ENCODE measurements at places on chromosomes 3 and 15.

DNA sequence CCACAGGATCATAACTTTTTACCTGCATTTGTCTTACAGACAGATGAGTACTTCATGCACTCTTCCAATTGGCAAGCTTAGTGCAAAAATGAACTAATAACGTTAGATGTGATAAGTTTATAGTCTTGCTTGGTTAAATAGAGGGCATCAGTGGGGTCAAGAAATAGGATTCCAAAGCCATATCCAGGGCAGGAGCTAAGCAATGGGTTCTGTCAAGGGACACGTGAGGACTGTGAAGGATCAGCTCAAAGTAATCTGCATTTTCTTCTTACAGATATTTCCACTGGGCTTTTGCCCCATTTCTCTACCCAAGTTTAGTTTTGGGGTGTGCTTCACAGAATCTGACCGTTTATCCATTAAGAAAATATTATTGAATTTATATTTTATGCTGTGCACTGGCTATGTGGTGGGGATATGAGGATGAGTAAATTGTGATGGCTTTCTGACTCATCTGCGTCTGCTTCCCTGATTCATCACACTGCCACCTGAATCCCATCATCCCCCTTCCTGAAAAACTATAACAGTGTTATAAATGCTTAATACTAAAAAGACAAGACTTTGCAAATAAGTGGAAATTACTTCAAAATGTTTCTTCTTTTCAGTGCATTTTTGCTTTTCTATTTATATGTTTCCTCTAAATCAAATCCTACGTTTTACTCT is 17.5 kb downstream of the PPP2R3A start:
- no peak for DNase-seq

GRCh38 chr3:79957066-79957465 is 189.3 kb upstream of the ROBO1 start:
- no peak for DNase-seq

- DNase-seq, result peak; percentile 86
Observed at GRCh38 chr3:112649478-112649735, 8.5 kb upstream of the CCDC80 start.

DNA sequence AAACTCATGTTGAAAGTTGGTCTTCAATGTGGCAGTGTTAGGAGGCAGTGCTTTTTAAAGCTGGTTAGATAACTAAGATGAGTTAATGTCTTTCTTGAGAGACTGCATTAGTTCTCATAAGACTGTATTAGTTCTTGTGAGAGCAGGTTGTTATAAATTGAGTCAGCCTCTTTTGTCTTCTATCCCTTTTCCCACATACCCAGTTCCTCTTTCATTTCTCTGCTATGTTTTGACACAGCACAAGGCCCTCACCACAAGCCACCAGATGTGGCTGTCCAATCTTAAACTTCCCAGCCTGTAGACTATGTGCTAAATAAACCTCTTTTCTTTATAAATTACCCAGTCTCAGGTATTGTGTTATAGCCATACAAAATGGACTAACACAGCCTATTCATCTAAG is 94.6 kb upstream of the SNTN start:
- DNase-seq, result no peak

- peak; percentile 36 for DNase-seq
Observed at GRCh38 chr3:72953325-72953956, 43.2 kb upstream of the PPP4R2 start.

GRCh38 chr3:128051459-128051836 is 789 bp upstream of the SEC61A1 start:
- no peak for DNase-seq

DNA sequence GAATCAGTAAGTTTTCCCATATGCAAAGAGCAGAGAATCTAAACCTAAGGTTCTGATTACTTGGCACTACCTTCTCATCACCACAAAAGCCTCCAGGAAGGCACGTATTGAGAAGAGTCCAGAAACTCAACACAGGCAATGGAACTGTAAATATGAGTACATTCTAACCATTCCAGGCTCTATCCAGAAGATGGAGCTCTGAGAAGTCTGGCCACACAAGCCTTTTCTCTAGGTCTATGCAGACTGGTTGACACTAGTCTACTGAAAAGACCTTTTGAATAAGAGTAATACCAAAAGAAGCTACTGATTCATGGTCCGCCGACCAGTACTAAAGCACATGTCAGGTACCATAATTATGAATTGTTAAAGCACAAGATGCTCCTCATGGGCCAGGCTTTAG is 12.2 kb upstream of the NCKIPSD start:
- no peak for DNase-seq

DNA sequence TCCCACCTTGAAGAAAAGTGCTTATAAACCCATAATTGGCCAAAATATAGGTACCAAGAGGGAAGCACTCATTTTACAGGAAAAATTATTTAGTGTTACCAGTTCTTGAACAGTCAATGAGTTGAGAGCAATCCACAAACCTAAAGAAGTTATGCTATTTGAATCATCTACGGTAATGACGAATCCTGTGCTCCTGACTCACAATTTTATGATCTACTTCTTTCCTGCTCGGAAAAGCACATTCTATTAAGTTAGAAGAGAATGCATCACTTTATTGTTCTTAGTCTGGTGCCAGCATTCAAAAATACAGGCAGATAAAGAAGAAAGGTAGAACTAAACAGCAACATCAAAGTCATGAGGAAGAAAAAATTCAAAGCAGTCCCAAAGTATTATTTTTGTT is 33.2 kb downstream of the CHRM5 start:
- DNase-seq, result no peak

- no peak for DNase-seq
Observed at GRCh38 chr3:34178415-34178814, 380.0 kb downstream of the PDCD6IP start.

DNA sequence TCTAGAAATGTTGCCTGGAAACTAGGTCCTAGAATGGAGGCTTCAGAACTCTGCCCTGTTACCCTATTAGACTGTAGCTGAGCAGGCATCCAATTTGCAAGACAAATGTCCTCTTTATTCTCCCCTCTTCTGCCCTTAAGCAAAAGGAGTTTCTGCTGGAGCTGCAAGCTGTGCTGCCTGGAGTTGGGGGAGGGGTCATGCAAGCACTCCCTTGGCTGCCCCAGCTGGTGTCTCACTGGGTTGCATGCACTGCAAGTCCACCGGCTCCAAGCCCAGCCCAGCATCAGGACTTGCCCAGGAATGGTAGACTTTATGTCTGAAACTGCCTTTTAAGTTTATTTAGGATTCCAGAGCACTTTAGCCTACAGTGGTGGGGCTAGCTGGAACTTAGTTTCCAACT is 15.7 kb upstream of the RBP2 start:
- DNase-seq, result no peak

DNA sequence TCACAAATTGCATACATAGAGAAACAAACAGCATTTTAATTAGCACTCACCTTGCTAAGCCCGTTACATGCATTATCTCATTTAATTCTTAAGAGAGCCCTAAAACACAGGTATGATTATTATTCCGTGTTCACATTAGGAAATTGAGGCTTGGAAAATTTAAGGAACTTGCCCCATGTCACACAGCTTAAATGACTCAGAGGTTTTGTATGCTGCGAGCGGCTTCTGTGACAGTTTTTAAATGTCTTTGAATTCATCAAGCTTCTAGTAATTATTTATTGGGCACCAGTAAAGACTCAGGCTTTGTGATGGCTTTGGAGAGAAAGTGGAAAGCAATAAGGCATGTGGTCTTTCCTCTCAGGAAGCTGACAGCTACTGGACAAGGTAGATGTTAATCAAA is 166.7 kb upstream of the THBS1 start:
- DNase-seq, result no peak

DNA sequence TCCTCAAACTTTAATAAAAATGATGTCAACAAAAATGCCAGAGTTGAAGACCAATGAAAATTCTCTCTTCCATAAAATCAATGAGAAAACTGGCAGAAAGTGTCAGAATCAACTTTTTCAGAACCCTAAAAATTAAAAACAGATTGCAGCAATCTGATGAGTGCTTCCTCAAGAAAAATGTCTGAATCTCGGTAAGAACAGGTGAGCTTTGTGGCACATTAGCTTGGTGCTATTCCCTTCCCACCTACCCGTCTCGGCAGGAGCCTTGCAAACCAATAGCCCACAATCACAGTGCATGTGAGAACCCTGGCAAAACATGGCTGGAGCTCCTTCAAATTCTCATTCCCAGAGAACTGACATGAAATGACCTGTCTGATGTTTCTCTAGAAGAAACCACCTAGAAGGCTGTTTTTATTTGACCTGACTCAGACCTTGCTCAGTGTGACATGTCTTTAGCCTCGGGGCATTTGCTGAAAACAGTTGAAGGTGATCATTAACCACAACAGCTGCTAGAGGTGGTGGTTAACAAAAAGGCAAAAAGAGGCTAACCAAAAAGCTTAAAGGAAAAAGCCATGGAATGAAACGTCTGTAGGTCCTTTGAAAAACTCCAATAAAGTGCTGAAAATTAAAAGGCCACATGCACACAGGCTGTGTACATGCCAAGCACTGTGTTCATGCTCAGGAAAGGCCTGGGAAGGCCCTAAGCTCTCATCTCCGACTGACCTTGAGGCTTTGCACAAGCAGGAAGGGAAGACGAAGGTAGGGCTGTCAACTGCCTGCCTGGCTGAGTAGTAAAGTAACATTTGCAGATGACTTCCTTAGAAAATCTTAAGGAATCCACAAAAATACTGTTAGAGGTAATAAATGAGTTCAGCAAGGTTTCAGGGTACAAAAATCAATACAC is 253.0 kb upstream of the NSMCE3 start:
- DNase-seq, result no peak

DNA sequence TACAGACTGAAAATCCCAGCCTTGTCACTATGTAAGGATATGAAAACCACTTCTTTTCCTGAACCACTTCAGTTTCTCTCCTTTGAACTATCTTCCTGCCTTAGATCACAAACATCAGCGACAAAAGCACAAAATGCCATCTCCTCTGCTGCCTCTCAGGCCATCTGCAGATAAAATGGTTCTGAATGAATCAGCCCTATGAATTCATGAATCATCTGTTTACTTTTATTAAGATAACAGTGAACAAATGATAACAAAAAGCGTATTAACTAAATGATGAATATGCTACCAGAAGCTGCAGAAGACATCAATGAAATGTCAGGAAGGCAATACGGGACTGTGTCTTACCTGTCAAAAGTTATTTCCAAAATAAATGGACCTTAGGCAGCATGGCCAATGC is 928.1 kb downstream of the ROBO1 start:
- DNase-seq, result no peak

GRCh38 chr15:33451385-33451784 is 140.6 kb downstream of the RYR3 start:
- DNase-seq, result no peak

- DNase-seq, result no peak
Observed at GRCh38 chr15:61743345-61743909, 316.8 kb downstream of the VPS13C start.

DNA sequence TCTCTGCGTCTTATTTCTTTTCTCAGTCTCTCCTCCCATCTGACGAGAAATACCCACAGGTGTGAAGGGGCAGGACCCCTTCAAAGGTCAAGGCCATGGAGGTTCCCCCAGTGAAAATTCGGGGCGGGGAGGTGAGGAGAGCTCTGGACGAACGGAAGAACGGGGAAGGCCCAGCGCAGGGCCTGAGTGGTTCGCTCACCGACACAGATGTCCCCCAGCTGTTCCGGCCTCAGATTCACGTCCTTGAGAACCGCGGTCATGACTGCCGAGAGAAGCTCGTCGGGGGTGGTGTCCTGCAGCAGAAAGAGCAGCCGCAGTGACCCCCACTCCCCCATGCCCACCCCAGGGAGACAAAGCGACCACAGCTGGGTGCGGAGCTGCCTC is 542 bp downstream of the ACAA1 start:
- DNase-seq, result no peak

DNA sequence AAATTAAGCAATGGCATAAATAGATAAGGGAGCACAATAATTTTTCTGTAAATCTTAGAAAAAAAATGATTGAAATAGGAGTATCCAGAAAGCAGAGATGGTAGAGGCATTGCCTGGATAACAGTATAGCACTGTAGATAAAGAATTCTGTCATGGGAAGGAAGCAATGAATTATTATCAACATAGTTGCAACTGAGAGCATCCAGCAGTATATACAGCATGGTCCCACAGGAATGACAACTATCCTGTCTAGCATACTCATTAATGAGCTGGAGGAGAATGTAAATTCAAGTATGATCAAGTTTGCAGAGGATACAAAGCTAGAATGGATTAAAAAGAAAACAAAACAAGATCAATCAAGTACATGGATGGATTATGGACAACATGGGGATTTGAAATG is 90.8 kb downstream of the DPH6 start:
- DNase-seq, result no peak

GRCh38 chr15:63487076-63487757 is 17.2 kb upstream of the USP3 start:
- DNase-seq, result peak; percentile 60

- DNase-seq, result no peak
Observed at GRCh38 chr3:187628169-187628568, 42.0 kb downstream of the SST start.

- DNase-seq, result no peak
Observed at GRCh38 chr15:53359038-53359437, 400.4 kb downstream of the WDR72 start.

DNA sequence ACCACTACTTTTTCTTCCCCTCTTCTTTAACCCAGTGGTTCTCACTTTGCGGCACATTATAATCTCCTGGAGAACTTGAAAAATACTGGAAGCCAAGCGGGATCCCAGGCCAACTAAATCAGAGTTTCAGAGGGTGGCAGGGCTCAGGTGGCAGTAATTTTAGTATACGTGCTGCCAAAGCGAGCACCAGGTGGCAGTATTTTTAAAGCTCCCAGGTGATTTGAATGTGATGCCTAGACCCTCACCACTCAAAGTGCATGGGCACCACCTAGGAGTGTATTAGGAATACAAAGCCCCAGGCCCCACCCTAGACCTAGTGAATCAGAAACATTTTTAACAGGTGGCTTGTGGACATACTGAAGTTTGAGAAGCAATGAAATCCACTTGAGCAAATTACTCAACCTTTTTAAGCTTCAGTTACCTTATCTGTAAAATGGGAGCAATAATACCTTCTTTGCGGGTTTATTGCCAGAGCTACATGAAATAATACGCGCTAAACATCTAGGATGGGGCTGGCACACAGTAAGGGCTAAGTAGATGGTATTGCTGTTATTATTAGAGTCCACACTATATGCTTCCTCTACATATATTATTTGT is 8.3 kb downstream of the B3GALNT1 start:
- DNase-seq, result no peak

DNA sequence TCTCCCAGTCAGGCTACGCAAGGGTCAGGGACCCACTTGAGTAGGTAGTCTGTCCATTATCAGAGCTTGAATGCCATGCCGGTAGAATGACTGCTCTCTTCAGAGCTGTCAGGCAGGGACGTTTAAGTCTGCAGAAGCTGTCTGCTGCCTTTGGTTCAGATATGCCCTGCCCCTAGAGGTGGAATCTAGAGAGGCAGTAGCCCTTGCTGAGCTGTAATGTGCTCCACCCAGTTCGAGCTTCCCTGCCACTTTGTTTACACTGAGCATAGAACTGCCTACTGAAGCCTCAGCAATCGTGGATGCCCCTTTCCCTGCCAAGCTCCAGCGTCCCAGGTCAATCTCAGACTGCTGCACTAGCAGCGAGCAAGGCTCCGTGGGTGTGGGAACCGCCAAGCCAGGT is 57.5 kb upstream of the SETMAR start:
- no peak for DNase-seq

- peak; percentile 47 for DNase-seq
Observed at GRCh38 chr3:188526057-188526456, 372.1 kb downstream of the LPP start.
